Amniotic stem cell (primary cell): ENCODE measurements at places on chromosomes 6 and 20.

- DNase-seq = peak; percentile 90
These were observed 39.7 kb downstream of the BCAS4 start for GRCh38 chr20:50834599-50835005.

- no peak for DNase-seq
These were observed 227.2 kb downstream of the EPM2A start for GRCh38 chr6:145508107-145508506.

DNA sequence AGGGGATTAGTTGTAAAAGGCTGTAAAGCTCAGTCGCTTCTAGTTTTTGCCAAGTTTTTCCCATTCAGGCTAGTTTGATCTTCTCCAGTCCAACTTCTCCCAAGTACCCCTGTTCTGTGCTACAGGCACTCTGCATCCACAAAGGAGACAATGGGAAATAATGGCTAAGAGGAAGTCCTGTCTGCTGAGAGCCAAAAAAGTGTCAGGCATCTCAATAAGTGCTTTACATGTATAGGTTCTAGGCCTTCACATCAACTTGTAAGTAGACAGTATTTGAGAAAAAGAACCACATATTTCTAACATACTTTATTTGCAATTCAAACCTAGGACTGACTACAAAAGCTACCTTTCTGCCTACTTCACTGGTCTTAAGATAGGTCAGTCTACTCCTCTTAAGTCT lies 4.9 kb downstream of the HTR1B start:
- no peak for DNase-seq

GRCh38 chr6:25178336-25179035 lies 100.7 kb upstream of the CARMIL1 start:
- no peak for DNase-seq

GRCh38 chr6:169805242-169805838 lies 53.9 kb downstream of the ERMARD start:
- DNase-seq = no peak
